ENCODE measurements at places on chromosomes 3 and 15.

GRCh38 chr15:73981761-73982221 is 10.3 kb downstream of the STOML1 start:
- no peak for DNase-seq

GRCh38 chr3:90062631-90063200 is 955.3 kb downstream of the EPHA3 start:
- no peak for DNase-seq

GRCh38 chr3:30342318-30343060 is 263.9 kb upstream of the TGFBR2 start:
- DNase-seq: no peak

DNA sequence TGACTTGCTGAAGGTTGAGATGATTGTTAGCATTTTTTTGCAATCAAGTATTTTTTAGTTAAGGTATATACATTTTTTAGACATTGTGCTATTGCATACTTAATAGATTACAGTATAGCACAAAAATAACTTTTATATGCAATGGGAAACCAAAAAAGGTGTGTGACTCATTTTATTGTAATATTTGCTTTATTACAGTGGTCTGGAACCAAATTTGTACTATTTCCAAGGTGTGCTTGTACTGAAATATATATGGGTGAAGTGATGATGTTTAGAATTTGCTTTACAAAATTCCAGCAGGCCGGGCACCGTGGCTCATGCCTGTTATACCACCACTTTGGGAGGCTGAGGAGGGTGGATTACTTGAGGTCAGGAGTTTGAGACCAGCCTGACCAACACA is 29.1 kb upstream of the TBC1D23 start:
- DNase-seq: no peak

- no peak for DNase-seq
Measured at GRCh38 chr3:137693791-137694190, 70.3 kb upstream of the SOX14 start.

DNA sequence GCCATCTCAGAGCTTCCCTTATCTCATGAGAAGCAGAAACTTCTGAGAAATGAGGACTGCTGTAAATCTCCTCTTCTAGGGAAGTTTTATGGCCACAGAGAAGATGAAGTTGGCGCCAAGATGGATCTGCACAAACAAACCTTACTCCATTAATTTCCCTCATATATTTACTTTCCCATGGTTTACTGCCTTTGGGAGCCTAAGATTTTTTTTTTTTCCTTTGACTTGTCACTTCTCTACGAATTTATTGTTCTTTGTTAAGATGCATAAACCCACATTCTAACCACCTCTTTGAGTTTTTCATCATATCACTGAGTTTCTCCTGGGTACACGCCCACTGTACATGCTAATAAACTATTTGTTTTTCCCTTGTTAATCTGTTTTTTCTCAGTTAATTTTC is 21.5 kb upstream of the NPTN start:
- DNase-seq: no peak

DNA sequence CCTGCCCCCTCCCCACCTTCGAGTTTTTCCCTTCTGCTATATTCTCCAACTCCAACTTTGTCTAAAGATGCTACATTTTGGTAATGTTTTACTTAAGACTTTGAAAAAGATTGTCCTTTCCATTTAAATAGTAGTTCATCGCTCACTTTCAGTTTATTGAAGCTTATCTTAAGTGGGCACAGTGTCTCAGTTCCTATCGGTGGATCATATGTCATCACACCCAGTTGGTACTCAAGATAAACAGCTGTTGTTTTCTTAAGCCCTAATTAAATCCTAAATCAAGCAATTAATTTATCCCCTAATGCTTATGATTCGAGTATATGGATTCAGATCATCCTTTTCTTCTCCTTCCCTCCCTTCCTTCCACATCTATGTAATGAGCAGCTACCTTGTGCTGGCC is 210.7 kb downstream of the TLE3 start:
- no peak for DNase-seq

GRCh38 chr15:54514601-54515000 is 536.4 kb downstream of the UNC13C start:
- DNase-seq: no peak

DNA sequence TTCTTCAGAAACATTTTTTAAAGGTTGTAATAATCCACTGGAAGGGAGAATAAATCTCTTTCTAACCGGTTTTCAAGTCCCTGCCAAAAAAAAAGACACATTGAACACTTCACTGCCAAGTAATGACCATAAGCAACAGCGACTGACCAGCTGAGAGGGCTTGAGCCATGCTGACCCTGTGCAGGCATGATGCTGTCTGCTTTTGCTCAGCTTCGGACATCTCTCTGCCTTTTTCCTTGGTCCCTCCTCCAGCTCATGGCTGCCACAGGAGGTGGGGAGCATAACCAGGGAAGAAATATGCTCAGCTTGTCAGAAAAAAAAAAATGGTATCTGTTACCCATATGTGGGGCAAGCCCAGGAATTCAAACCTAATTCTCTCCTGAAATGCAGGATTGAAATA is 1.5 kb downstream of the IGSF10 start:
- DNase-seq: no peak

DNA sequence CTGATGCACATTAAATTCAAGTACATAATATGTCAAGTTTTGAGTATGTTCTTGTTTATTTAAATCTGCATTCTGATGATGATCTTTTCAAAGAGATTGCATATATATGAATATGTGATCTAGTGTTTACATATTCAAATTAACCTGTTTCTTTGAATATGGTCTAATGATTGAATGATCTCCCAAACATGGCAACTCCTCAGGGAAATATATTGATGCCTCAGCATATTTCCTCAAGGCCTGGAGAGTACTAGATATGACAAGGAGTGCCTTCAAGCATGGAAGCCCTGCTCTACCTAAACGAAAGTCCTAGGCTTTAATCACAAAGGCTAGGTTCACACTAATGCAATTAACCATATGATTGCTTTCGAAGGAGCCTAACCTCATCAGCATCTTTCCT is 532.8 kb downstream of the ZIC1 start:
- DNase-seq: no peak

DNA sequence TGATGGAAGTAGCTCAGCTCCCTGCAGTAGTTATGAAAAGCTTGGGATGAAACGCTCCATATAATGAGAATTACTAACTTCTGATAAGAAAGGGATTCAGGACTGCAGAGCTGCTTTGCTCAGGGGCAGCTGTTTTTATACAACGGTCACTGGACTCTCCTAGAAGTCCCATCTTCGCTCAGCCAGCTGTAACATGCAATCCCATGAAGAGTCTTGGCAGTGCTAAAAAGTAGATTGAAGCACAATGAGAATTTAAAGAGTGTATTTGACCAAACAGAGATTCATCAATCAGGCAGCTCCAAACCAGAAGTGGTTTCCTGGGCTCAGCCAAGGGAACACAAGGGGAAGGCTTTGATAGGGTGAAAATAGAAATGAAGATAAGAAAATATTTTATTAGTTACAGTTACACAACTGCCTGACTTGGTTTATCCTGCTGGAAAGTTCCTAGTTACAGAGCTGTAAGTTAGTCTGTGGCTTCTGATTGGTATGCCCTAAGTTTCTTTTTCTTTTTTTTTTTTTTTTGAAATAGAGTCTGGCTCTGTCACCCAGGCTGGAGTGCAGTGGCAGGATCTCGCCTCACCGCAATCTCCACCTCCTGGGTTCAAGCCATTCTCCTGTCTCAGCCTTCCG is 24.1 kb downstream of the SIDT1 start:
- DNase-seq: no peak

- DNase-seq: no peak
Measured at GRCh38 chr3:40463579-40463978, 6.4 kb downstream of the RPL14 start.

DNA sequence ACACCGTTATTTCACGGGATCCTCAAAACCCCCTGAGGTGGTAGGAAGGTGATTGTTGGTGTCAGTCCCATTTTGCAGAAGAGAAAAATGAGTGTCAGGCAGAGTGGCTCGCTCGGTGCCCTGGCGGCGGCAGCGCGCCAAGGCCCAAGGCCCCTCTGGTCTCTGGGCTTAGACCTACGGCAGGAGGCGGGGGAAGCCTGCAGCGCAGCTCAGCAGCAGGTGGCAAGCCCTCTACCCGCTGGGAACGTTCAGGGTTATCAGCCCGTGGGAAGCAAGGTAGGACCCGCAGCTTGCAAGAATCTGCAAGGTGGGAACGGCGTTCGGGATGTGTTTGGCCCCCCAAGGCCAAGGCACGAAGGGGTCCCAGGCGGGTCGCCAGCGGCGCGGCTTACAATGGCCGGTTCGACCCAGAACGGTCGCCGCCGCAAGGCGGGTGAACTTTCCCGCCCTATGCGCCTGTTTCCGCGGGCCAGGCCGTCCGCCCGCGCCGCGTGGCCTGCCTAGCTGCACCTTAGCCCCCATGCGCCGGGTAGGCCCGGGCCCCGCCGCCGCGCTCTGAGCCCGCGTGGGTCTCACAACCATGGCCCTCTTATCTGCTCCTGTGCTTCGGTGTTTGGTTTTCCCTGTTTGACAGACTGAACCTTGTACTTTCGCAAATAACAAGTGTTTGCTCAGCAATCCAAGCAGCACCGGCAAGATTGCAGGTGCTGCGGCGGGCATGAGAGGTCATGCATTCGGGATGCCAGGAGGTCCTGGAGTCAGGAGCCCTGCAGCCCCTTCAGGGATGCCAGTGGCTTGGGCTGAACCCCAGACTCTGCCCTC is 39.7 kb downstream of the CCNL1 start:
- DNase-seq: no peak

GRCh38 chr3:122946185-122946584 is 81.4 kb downstream of the SEMA5B start:
- no peak for DNase-seq

DNA sequence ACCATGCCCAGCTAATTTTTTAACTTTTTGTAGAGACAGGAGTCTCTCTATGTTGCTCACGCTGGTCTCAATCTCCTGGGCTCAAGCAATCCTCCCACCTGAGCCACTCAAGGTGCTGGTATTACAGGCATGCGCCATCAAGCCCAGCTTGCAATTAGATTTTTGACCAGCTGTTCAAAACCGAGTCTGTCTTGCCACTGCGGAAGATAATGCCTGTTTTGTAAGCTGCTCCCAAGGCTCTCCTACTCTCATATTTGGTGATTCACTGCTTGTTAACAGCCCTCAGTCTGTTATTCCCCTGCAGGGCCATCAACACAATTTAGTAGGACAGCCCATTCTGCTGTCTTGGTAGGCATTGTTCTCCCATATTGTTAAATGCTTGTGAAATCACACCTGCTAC is 17.8 kb upstream of the MCCC1 start:
- no peak for DNase-seq

DNA sequence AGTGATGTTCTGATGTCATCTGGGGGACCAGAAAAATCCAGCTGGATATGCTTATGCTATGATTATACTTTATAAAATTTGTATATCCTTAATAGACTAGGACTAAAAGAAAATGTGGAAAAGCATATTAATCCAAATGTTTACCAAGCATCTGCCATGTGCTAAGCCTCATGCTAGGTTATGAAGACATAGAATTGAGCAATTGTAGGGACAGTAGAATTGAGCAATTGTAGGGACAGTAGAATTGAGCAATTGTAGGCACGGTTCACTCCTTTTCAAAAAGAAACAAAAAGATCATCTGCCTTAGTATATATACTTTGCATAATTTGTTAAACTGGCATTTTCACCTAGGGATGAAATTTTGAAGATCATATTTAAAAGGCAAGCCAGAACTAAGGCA is 18.3 kb downstream of the ABHD5 start:
- no peak for DNase-seq

DNA sequence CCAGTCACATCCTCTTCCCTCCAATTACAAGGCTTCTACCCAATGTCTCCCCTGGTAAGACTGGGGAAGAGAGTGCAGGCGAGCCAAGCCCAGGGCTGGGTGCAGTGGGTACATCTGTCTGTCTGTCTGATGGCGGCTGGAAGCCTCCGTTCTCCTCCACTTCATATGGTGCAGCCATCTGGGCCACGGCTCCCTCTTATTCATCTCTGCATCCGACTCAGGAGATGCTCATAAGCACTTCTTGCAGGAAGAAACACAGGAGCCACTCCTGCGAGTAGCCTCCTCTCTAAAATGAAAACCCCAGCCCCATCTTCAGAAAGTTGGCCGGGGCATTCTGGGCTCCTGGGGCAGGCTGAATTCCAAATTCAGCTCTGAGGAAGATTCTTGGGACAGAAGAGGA is 67.5 kb upstream of the SLC6A6 start:
- no peak for DNase-seq

DNA sequence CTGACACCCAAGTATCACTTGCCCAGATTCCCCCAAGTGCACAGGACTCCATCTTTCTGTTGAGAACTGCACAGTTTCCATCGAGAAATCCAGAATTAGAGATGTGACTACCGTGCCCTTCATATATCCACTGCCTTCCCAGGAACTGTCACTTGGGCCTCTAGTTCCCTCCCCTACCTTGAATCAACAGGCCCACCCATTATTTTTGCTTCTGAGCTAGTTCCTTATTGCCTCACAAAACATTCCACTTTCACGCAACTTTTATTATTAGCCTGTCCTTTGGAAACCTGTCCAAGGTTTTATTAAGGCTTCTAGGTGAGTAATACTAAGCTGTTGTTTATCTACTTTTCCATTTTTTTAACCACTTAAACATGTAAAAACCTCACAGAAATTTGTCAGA is 17.1 kb upstream of the SLC30A4 start:
- DNase-seq: no peak

- no peak for DNase-seq
Measured at GRCh38 chr15:67433495-67434099, 87.3 kb upstream of the C15orf61 start.

- no peak for DNase-seq
Measured at GRCh38 chr15:71489570-71489969, 320.8 kb upstream of the NR2E3 start.

GRCh38 chr15:31275331-31276262 is 51.0 kb upstream of the KLF13 start:
- no peak for DNase-seq

- no peak for DNase-seq
Measured at GRCh38 chr3:195526492-195526891, 16.6 kb downstream of the PPP1R2 start.

GRCh38 chr3:87225659-87226058 is 1.4 kb upstream of the CHMP2B start:
- DNase-seq: no peak

- DNase-seq: no peak
Measured at GRCh38 chr3:160001850-160002623, 13.4 kb downstream of the IL12A start.

- DNase-seq: no peak
Measured at GRCh38 chr3:129563850-129564535, 21.0 kb downstream of the H1-8 start.

DNA sequence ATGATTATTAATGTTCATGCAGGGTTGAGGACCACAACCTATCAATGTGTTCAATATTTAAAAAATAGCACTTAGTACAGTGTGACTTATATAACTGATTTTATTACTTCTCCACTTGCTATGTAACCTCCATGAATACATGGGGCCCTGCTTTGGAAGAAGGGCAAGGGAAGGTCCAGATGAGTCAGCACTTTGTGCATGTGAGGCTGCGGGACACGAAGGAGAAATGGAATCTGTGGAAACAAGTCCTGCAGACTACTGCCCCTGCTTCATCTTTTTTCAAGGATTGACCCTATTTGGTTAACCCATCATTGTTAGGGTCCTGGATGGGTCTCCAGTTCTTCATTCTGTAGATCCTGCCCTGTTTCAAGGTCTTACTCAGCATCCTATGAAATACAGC is 1.6 kb downstream of the NXPE3 start:
- no peak for DNase-seq

- DNase-seq: peak; percentile 25
Measured at GRCh38 chr15:51075826-51076523, 18.7 kb downstream of the TNFAIP8L3 start.

- no peak for DNase-seq
Measured at GRCh38 chr3:67361323-67361722, 293.1 kb downstream of the SUCLG2 start.

All from stimulated activated naive B cell treated with anti-CD40 and anti-IgM and Interleukin-4, amounts not matched to agents 10 μg/mL and 1 μg/mL and 100 μg/mL, for 72 hours (primary cell).